Stimulated activated CD8-positive, alpha-beta memory T cell treated with anti-CD3 and anti-CD28 coated beads, Interleukin-12 subunit alpha, Interleukin-12 subunit beta, amount 100 ng/mL, for 1 hour (primary cell): ENCODE measurements at places on chromosomes 12 and 14.

DNA sequence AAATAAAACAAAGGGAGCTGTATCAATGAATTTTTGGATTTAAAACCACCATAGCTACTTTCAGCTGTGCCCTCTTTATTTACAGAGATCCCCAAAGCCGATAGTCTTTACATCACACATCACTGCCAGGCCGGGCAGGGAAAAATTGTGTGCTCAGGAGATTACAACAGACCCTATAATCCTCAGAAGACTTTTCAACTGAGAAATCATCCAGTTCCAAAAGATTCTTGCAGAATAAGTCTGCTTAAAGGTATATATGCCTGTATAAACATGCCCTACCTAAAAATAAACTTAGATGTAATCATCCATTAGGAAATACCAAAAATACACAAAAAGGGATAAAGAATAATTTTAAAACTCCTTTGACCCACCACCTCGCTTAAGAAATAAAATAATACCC, 70.1 kb upstream of the MAP1LC3B2 start:
- DNase-seq = no peak

- no peak for DNase-seq
Observed at GRCh38 chr12:54926246-54926645, 58.3 kb downstream of the TESPA1 start.

DNA sequence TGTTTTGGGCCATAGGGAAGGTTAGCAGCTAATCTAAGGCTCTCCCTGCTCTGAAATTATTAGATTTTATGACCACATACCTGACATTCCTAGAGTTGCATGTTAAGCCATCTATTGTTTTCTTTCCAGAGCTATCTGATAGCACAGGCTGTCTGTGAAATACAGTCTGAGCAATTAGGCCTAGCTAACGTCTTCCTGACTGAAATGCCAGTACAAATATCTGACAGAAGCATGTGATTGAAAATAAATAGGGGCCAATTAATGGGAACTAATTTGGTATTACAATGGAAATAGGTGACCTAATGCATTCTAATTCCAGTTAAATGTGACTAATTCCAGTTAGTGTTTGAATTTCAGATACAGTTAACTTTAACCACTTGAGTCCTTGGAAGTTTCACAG, 115.2 kb downstream of the C12orf75 start:
- DNase-seq = no peak

GRCh38 chr12:115869604-115870003, 407.9 kb downstream of the MED13L start:
- no peak for DNase-seq

DNA sequence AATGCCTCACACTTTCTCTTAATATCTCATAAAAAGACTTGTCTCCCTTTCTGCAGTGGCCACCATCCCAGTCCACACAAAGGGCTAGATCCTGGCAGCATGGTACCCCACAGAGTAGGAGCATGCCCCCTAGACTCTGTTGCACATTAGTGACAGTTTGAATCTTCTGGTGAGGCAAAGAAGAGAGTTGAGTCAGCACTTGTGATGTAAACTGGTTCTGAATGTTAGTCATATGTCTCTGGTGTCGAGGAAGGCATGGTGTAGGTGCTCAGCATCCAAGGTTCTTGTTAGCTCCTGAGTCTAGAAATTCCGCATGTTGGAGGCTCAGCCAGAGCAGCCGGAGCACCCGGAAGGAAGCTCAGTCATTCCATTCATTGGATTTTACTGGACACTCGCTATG, 9.8 kb downstream of the TTC9 start:
- no peak for DNase-seq

GRCh38 chr12:119180380-119181040, 1.8 kb downstream of the HSPB8 start:
- DNase-seq = no peak

GRCh38 chr14:26811756-26812305, 214.0 kb upstream of the NOVA1 start:
- DNase-seq = no peak

GRCh38 chr12:81610955-81611889, 147.9 kb downstream of the PPFIA2 start:
- DNase-seq = no peak

GRCh38 chr12:102911320-102911719, 5.7 kb downstream of the PAH start:
- DNase-seq = no peak

GRCh38 chr12:13220838-13221237, 24.3 kb downstream of the EMP1 start:
- no peak for DNase-seq

GRCh38 chr14:50010752-50011151, 105.6 kb downstream of the VCPKMT start:
- DNase-seq = no peak

GRCh38 chr12:93183940-93184671, 193.6 kb upstream of the NUDT4 start:
- no peak for DNase-seq

DNA sequence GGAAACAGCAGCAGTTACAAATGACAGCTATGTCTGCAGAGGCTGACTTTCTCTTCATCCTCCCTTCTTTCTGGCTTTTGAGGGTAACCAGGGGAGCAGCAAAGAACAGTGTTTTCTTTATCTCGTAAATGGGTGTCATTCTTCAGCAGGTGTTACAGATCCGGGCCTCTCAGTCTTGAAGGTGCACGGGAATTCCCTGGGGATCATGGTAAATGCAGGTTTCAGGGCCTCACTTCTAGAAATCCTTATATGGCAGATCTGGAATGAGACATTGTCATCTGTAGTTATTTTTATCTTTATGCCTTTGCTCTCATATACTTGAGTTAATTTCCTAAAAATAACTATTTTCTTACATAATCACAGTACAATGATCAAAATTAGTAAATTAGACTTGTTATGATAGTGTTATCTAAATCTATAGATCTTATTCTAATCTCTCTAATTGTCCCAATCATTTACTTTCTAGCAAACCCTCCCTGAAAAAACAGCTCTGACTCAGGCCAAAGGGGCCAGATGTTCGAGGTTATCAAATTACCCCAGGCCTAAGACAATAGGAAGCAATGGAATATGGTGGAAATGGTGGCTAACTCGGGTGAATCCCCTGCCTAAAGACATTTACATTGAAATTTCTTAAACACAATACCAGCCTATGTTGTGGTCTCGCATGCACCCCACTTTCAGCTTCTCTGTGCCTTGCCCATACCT, 145.0 kb downstream of the CAND1 start:
- DNase-seq = no peak

DNA sequence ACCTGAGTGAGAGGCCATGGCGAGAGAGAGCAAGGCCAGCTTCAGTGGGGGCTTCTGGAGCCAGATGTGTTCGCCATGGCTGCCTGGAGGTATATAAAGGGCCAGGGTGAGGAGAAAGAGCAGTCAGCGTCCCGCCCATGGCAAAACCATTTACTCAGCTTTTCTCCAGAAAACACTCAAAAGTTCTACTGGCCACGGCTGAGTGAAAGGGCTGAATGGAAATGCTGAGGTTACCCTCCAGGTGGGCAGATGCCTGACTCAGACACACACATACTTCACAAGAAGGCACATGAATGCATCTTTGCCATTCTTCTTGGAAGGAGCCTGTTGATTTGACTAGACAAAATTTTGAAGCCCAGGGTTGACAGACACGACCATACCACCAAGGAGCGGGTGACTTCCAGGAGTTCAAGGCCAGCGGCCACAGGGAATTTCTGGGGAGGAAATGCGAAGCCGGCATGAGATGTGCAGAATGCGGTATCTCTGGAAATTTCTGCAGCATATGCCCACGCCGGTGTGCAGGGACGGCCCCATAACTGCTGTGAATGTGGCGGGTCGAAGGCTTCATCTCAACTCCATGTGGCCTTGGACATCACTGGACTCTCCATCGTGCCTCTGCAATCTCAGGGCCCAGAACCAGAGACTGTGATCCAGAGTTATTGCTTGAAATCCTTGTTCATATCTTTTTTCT, at the start of gene IL31:
Gene IL31, minus strand, starts transcription at position 67 of the 691 bp plus-strand sequence. Its CDS starts 49 bp downstream, at position 18.
- no peak for DNase-seq

- DNase-seq = no peak
Observed at GRCh38 chr12:105523164-105524057, 192.9 kb downstream of the C12orf75 start.

DNA sequence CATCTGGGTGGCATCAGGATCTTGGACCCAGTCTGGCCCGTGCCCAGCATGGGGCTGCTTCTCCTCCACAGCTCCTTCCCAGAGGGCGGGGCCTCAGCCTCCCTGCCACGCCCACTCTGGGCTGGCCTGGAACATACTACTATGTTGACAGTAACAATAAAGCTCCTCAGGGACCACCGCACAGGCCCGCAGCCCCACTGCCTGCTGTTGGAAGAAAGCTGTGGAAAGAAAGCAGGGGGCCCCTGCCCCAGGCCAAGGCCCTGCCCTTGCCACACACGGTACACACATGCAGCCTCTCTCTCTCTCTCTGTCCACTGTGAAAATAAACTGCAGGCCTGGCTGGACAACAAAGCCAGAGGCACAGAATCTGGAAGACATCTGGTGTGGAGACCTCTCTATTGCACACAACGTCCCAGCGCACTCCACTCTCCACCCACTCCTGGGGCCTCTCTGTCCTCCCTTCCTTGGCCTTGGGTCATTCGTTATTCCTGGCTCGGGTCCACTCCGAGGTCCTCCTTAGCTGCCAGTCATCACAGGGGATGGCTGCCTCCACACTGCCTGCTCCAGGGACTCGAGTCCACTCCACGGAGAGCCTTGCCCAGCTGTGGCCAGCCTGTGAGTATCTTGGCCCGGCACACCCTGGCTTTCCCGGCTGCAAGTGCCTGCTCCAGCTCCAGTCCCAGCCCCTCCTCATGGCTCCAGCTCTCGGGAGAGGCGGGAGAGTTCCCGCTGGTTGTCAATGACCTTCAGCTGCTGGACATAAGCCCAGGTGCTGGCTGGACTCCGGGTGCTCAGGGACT, 11.8 kb upstream of the ENDOU start:
- no peak for DNase-seq

DNA sequence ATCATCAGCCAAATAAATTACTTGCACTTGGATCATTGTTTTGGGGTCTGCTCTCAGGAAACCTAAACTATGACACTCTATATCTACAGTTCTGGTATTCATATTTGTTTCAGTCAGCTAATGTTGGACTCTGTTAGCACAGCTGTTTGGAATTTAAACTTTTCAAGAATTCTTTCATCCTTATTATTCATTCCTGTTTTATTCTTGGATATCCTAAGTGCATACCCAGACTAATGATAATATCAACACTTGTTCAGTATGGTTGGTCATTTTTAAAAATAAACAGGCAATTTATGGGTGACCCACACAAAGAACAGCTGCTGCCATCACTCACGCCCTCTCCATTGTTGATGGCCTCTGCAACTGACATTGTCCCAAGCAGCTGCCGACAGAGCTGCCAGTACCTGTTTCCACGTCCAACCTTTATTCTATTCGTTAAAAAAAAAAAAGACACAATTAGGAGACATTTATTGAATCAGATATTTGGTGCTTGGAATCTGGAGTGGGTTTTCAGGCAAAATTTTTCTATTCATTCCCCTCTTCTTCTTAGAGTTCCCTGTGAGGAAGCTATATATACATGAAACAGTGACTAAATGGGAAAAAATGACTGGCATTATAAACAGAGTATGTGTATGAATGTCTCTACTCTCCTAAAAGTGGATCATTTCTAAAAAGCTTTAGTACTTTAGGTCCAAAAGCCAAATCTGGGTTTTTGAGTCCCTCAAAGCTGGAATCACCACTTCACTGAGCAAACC, 252.1 kb upstream of the NAV3 start:
- DNase-seq = no peak

DNA sequence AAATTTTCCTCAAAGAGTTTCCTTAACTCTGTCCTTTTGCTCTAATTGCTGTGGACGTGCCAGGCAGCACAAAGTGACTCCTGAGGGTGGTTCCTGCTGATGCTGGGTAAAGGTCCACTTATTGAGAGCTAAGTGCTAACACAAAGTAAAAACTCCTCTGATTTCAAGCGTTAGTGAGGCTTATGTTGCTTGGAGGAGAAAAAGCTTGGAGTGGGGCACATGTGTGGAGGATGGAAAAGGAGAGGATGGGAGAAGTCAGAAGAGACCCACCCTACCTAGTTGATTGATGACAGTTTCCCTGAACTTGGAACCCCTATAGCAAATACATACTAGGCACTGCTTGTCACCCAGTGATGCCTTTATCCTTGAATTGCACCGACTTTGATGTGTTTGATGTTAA, 10.1 kb upstream of the SLC11A2 start:
- no peak for DNase-seq
